ENCODE measurements at places on chromosomes 13 and 19.

- no peak for DNase-seq
These were observed 6.4 kb downstream of the KMT5C start for GRCh38 chr19:55345818-55346724.

DNA sequence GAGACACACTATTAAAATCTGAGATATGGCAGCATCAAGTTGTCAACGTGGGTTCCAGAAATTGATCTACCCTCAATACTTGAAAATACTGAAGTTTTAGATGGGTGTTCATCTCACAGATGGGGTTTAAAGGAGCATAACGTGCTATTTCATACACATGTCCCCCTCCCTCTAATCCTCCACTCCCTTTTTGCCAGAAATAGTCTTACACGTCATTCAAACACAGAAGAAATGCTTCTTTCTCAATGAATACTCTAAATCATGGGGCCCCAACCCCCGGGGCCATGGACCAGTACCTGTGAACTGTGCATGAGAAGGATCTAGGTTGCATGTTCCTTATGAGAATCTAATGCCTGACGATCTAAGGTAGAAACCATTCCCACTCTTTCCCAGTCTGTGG lies 19.6 kb downstream of the KLF12 start:
- no peak for DNase-seq

GRCh38 chr13:35711909-35712308 lies 235.4 kb upstream of the MAB21L1 start:
- DNase-seq = no peak

- DNase-seq = no peak
These were observed 88.1 kb downstream of the POSTN start for GRCh38 chr13:37510441-37510840.

- DNase-seq = no peak
These were observed 219.8 kb downstream of the MZT1 start for GRCh38 chr13:72507416-72508199.

GRCh38 chr13:19158006-19158405 lies 23.6 kb downstream of the TUBA3C start:
- no peak for DNase-seq

GRCh38 chr13:109989155-109989554 lies 202.8 kb upstream of the IRS2 start:
- DNase-seq = no peak

DNA sequence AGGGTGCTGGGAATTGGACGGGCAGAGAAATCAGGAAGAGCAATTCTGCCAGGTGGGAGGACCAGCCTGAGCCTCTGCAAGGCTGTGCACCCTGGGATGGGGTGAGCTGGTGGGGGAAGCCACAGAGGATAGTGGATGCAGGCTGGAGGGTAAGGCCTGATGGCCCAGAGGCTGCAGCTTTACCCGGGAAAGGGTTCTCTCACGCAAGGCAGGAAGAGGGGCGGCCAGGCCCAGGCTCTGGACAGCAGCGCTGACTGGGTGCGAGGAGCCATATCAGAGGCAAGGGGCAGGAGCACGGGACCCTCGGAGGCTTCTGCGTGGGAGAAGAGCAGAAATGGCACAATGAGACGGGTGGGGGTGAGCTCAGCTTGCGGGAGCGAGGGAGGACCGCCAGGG lies 104.6 kb downstream of the SOX1 start:
- no peak for DNase-seq

DNA sequence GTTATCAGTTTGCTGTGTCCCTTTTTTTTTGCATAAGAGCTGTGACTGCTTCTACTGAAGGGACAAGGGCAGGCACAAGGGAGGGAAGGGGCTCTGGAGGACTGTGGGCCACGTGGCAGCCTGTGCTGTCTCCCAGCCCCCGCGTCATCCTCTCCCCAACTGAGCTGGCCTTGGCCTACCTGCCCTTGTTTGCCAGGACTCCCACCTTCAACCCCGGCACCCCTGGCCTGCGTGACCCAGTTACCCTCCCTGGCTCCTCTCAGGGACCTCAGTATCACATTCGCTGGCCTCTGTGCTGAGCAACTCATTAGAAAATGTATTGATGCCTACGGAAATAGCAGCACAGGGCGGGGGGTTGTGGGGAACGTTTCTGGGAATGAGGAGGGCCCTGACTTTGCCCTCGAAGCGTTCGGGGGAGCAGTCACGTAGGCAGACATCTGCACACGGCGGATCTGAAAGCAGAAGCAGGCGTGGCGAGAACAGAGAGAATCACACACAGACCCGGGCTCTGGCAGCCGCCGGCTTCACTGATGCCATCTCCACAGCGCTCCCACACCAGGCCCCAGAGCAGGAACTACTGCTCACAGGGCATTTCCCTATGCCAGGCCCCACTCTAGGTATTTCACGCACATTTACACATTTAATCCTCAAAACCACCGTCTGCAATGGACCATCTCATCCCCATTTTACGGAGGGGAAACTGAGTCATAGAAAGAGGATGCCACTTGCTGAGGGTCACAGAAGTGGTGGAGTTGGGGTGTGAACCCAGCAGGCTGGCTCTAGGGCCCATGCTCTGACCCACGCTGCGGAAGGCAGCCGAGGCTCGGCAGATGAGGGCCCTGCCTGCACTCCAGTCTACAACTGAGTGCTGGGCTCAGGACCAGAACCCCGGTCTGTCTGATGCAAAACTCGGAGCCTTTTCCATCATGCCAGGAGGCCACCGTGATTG lies 5.7 kb upstream of the ATF5 start:
- no peak for DNase-seq

- DNase-seq = no peak
These were observed 179.4 kb downstream of the NDFIP2 start for GRCh38 chr13:79660361-79660760.

- peak; percentile 34 for DNase-seq
These were observed 862.6 kb upstream of the PCDH20 start for GRCh38 chr13:62278271-62278670.

GRCh38 chr19:3403489-3404323 lies 37.3 kb downstream of the NFIC start:
- no peak for DNase-seq

DNA sequence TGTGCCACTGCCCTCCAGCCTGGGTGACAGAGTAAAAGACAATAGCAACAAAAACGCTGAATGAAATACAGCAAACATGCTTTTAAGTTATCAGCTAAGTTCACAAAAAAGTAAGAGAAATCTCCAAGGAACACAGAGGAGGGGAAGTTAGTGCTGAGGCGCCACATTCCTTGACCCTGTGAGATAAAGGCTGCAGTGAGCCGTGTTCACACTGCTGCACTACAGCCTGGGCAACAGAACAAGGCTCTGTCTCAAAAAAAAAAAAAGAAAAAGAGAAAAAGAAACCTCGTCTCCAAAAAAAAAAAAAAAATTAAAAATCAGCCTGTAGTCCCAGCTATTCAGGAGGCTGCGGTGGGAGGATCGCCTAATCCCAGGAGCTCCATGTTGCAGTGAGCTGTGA lies 16.3 kb upstream of the DOCK6 start:
- DNase-seq = no peak

DNA sequence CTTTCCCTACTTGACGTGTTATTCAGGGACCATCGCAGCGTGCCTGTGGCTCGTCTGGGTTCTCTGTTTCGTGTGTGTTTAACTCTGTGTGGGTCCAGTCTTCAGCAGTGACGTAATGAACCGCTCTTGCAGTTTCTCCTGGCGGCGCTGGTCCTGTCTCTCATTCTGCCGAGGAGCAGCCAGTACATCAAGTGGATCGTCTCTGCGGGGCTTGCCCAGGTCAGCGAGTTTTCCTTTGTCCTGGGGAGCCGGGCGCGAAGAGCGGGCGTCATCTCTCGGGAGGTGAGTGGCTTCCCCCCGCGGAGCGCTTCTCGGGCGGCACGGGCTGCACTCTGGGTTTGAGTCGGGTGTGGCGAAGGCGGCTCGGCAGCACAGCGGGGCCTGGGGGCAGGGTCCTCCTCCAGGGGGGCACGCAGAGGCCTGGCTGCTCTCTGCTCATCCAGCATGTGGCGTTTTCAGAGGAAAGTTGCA lies 36.3 kb upstream of the TFDP1 start:
- DNase-seq = no peak

GRCh38 chr13:31862828-31863227 lies 123.5 kb downstream of the RXFP2 start:
- peak; percentile 24 for DNase-seq

- DNase-seq = no peak
These were observed 39.1 kb downstream of the USP12 start for GRCh38 chr13:27132538-27132937.

DNA sequence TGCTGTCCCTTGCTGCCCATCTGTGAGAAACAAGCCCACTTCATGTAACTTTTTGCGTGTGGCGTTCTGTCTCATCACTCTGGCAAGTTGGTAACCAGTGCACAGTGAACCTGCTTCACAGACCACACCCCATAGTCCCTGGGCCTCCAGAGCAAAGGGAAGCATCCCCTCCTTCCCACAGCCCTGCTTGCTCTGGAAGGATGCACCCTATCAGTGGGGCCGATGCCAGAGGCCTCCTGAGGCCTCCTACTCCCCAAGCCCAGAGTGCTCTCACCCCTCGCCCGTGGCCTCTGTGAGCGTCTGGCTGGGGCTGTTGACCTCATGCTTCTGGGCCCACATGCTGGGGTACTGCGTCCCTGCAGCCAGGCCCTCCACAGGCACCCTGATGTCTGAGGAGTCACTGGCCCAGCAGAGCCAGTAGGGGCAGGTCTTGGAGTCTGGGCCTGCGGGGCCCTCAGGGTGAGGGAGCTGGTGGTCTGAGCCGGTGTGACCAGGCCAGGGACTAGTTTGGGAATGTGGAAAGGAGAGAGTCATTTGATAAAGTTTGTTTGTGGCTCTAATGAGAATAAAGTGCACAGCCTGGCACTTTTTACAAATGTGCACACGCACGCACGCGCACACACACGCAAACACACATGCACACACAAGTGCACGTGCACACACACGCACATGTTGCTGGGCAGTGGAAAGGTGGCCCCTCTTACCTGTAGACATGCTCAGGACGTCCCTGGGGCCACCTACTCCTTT lies 5.1 kb downstream of the TMEM86B start:
- DNase-seq = no peak

GRCh38 chr13:65460136-65460535 lies 1770.0 kb downstream of the PCDH9 start:
- DNase-seq = no peak

- no peak for DNase-seq
These were observed 131.0 kb upstream of the RFC3 start for GRCh38 chr13:33686772-33687480.

DNA sequence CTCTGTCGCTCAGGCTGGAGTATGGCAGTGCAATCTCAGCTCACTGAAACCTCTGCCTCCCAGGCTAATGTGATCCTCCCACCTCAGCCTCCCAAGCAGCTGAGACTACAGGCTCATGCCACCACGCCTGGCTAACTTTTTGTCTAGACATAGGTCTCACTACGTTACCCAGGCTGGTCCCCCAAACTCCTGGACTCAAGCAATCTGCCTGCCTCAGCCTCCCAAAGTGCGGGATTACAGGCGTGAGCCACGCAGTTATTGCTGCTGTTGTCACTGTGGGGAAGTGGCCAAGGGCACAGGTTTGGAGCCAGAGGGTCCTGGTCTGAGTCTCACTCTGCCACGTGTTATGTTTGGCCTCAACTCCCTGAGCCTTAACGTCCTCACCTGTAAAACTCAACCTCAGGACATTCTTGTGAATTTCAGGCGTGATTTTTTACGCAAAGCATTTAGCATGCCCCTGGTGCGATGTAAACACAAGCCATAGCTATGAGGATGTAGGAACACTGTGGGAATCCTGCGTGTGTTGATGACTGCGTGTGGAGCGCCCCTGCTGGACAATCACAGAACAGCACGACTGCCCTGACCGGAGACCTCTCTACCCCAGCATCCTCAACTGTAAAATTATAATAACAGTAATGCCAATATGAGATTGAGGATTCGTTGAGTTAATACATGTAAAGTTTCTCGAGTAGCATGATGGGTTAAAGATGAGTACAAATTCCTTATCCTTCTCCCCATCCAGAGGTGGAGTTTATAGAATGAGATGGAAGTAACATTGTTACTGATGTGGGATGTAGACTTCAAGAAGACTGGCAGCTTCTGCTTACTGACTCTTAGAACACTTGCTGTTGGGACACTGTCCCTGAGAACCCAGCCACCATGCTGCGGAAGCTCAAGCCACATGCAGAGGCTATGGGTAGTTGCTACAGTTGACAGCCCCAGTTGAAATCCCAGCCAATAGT lies 41.8 kb upstream of the PNMA8B start:
- peak; percentile 55 for DNase-seq

GRCh38 chr13:98693756-98694155 lies 58.7 kb downstream of the SLC15A1 start:
- DNase-seq = no peak
